ENCODE measurements at places on chromosomes 1 and 21.

- no peak for DNase-seq
Observed at GRCh38 chr1:160844447-160845232, 18.0 kb downstream of the CD244 start.

DNA sequence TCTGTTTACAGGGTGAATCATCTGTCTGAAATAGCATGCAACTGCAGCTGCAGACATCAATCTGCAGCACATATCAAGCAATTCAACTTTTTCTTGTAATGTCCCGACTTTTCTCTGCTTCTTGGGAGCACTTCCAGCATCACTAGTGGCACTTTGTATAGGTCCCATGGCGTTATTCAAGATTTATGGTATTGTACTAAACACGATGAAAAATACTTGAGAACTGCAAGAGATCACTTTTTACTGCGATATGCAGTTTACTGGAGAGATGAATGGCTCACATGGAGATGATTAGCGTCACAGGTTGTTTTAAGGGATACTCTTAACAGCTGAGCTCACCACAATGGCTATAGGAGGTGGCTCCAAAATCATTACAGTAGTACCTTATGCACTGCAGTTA is 7.2 kb upstream of the SCMH1 start:
- no peak for DNase-seq

DNA sequence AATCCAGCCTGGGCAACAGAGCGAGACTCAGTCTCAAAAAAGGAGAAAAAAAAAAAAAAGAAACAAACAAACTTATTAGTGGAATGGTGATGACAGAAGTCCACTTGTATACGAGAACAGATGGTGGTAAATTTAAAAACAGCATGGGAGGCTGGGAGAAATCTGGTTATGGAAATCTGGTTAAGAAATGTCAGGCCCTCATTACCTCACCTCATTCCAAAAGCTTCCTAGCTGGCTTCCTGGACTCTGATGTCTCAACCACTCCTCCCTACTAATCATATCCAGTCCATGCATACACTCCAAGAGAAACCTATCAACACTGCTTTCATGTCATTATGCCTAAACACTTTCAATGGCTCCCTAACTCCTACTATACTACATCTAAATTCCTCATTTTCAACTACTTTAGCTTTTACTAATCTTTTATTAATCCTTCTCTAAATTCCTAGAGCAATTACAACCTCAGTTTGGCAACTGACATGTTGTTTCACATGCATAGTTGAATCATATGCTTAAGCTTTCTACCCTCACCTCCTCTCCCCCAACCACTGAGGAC is 52.9 kb downstream of the FOXJ3 start:
- no peak for DNase-seq

DNA sequence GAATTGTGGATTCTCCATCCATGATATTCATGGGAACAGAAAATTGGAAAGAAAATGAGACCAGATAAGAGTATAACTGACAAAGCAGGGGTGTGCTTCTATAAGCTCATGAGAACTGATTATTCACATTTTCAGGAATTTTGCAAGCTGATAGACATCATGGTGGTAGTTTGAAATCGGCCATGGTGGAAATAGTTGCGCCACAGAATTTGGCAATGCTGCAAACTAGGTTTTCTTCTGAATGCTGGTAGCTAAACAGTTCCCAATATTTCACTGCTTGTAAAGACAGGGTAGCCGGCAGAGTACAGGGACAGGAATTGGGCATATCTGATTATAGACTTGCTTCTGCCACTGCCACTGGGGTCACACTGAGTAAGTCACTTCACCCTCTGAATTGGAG is 151.1 kb downstream of the PLXNA2 start:
- no peak for DNase-seq

DNA sequence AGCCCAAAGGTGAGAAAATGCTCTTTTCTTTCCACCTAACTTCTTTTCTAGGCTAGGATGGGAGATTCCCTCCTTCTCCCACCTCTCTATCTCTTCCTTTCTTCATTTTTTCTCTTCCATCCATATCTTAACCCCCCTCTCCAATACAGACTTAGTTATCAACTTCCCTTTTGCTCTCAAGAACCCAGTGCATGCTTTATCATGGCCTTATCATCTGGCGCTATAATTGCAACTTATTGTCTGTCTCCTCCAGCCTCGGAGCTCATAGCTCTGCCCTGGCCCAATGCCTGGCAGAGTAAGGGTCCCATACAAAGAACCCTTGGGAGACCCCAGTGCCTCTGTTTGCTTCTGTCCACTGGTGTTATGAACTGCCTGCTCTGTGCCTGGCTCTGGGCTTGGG is 71.0 kb upstream of the NFASC start:
- no peak for DNase-seq

DNA sequence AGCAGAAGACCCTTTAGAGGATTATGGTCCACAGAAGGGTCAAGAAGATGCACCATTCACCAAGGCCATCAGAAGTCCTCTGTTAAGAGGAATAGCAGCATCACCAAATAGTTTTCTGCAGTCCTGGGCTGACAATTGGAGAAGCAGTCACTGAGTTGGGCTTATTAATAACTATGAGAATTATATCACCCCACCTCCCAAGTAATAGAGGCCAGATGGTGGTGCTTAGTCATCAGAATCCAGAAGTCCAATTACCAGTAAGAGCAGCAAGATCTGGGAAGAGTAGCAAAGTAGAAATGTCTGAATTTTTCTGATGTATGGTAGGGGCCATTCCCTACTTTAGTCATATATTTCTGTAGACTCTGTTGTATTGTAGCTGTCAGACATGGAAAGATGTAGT is 6.1 kb upstream of the PSMA5 start:
- DNase-seq = no peak

DNA sequence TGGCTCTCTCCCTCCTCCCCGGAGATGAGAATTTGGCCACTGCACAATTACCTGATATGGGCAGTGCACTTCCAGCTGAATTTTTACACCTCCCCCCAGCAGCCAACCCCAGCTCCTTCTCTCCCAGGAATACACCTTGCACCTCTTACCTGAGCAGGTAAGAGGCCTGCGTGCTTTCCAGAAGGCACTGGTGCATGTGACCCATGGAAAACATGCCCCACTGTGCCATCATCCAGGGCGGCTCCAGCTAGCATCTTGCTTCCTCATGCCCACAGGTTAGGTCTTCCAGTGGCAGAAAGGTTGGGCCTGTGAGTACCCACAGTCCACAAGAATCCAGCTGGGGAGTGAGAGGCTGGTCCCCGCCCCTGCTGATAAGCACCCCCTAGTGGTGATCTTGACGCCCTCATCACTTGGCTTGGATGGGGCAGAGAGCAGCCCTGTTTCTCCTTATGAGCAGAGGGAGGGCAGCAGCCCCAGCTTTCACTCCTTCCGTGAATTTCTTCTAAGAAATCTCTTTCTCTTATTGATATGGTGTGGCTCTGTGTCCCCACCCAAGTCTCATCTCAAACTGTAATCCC is 57.8 kb downstream of the EDARADD start:
- DNase-seq = peak; percentile 36

- no peak for DNase-seq
Observed at GRCh38 chr1:175222296-175222938, 29.8 kb upstream of the KIAA0040 start.

DNA sequence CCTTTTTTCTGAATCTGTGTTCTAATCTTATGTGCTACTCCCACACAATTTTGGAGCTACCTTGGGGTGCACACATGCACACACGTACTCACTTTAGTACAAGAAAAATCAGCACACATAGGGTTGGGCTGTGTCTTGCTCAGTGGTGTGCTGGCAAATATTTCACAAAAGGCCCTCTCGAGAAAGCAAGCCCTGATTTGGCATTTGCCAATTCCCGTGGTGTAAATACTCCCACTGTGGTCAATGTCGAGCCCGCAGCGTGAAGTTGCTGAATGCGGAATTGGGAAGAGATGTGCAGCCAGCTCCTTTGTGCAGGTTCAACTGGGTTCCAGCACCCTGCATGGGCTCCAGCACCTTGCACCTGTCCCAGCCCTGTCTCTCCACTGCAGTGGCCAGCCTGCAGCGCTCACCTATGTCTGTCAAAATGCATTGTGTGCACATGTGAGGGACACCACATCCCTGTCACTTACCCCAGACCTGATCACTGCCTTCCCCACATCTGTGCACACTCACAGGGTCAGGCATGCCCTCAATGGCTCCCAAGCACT is 78.4 kb upstream of the WNT4 start:
- no peak for DNase-seq

DNA sequence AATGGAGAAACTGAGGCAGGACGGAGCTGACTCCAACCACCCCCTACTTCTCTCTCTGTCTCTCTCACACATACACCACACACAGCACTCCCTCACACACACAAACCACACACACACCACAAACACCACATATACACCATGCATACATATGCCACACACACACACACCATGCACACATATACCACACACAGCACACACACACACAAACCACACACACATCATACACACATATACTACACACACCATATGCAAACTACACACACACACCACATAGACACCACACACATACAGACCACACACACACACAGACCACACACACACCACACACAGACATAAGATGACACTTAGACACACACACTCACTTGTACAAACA is 94.3 kb downstream of the RIPK4 start:
- no peak for DNase-seq

DNA sequence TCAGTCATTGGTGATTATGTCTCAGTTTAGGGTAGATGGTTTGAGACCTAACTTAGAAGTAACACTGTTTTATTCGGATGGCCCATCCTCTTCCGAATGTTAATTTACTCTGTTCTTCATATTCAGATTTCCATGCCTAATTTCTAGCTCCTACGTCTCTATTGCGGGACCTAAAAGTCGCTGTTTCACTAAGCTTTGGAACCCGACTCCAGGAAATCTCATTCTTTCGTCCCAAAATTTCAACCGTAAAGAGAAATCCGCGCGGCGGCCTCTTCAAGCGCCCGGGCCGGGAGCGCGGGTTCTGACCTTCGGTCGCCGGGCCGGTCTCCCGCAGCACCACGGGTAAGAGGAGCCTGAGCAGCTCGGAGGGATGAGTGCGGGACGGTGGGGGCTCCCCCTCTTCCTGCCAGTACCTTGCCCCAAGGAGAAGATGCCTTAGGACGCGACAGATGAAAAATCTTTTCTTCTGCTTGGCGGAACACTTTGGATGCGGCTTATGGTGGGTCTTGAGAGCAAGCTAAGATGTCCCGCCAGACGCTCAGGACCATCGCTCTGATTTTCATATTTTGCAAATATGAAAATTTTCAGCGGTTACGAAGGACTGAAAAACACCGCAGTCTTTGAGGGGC is 128.7 kb downstream of the PPIAL4G start:
- no peak for DNase-seq

GRCh38 chr1:97368296-97368695 is 552.5 kb downstream of the DPYD start:
- DNase-seq = no peak

- no peak for DNase-seq
Observed at GRCh38 chr1:170668209-170669106, 4.5 kb downstream of the PRRX1 start.

- no peak for DNase-seq
Observed at GRCh38 chr1:87733386-87733785, 404.7 kb downstream of the LMO4 start.

DNA sequence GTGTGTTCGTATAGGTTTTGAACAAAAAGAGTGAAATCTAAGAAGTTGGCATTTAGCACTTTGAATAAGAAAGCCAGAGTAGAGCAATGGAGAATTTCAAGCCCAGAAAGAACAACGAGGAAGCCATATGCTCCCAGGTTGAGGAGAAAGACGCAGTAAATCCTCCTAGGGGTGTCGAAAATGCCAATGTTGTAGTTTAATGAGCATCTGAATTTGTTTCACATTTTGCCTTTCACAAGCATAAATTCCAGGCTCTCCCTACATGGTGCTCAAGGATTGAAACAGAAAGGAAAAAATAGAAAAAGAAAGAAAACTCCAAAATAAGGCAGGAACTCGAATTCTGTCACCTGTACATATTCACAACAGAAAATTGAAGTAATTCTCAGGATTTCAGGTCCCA is 264.7 kb upstream of the SGIP1 start:
- DNase-seq = no peak

GRCh38 chr1:240619906-240620621 is 8.1 kb upstream of the GREM2 start:
- no peak for DNase-seq

GRCh38 chr1:171251952-171252300 is 3.6 kb downstream of the FMO1 start:
- no peak for DNase-seq

- DNase-seq = no peak
Observed at GRCh38 chr1:199948587-199949280, 78.8 kb upstream of the NR5A2 start.

DNA sequence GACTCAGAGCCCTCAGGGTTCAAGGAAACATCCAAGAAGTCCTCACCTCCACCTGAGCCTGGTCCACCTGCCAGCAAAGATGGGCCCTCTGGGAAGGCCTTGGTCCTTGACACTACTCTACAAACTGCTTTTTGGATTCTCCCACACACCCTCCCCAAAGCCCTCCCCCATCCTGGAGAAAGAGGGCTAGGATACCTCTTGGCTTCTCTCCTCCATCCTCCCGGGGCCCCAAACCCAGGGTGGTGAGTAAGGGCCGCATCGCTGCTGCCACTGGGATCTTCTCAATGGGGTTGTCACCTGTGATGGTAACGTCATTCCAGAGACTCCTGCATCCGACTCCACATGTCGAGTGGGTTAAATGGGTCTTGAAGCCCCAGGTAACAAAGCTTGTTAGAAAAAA is 26.6 kb downstream of the MATN1 start:
- no peak for DNase-seq

GRCh38 chr1:223010582-223011504 is 132.2 kb downstream of the TLR5 start:
- DNase-seq = no peak

GRCh38 chr1:247561711-247562110 is 12.8 kb downstream of the GCSAML start:
- DNase-seq = no peak

DNA sequence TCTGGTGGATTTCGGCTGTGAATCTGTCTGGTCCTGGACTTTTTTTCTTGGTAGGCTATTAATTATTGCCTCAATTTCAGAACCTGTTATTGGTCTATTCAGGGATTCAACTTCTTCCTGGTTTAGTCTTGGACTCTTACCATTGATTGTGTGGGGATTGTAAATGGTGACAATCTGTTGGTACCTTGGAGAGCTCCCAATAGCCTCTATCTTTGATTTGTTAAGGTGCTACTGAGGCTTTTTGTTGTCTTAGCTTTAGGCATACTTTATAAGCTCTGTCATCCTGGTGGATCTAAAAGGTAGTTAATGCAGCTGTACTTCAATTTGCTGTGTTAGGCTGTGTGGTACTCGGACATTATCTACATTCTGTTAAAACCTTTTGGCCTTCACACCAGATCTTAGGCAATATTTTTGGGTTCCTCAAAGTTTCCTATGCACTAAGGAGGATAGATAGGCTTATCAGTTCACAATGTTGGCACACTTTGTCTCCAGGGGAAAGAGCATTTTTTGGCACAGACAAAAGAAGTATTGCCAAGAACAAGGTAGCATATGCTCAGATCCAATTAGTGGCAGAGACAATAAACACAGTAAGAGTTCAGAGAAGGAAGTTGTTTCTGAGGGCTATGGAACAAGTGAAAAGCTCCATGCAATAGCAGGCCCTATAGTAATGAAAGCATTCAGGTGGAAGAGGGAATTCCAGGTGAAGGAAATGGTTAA is 230.4 kb downstream of the PDE4B start:
- no peak for DNase-seq

- no peak for DNase-seq
Observed at GRCh38 chr1:82755671-82756070, 954.9 kb downstream of the ADGRL2 start.

GRCh38 chr1:180468311-180468710 is 34.1 kb downstream of the ACBD6 start:
- no peak for DNase-seq

- no peak for DNase-seq
Observed at GRCh38 chr1:201911826-201912571, 23.3 kb downstream of the SHISA4 start.

Data from hematopoietic multipotent progenitor cell treated with erythropoietin and hydrocortisone succinate and interleukin-3 and kit ligand, for 15 days (in vitro differentiated cells).